Aortic smooth muscle cell (primary cell): ENCODE measurements at places on chromosomes 12 and 14. TPM values are rescaled to one million over a fixed set of nuclear protein-coding genes. Genes with fewer than 3 reads are reported as not detected.

The STX2 gene
- total RNA-seq: 46.5 and 54.0 TPM in 2 replicates

The CABP1 gene
- 0.06 and 0.26 TPM in 2 replicates for total RNA-seq

The ISCA2 gene
- 7.0 and 7.5 TPM in 2 replicates for total RNA-seq

The SYNJ2BP gene
- 28.4 and 29.5 TPM in 2 replicates for total RNA-seq

The P2RX4 gene
- 16.2 and 31.2 TPM in 2 replicates for total RNA-seq

The SMCO2 gene
- total RNA-seq: 0.06 and 0.13 TPM in 2 replicates

The TPPP2 gene
- not detected in 2 replicates for total RNA-seq

The KRT82 gene
- total RNA-seq: not detected in 2 replicates

The SYNE3 gene
- 38.7 and 57.7 TPM in 2 replicates for total RNA-seq
